A549 treated with RU486 at 1 μM for 4 hours (cell line): ENCODE measurements at places on chromosomes 12 and 14. TPM values are rescaled to one million over a fixed set of nuclear protein-coding genes. Genes with fewer than 3 reads are reported as not detected.

BCL2L2 gene
- 18.6 to 22.7 TPM (median 21.0 TPM) in 5 replicates for total RNA-seq

PRH2 gene
- not detected in 5 replicates for total RNA-seq

FSCB gene
- total RNA-seq = not detected in 5 replicates

KIF26A gene
- 1.7 to 4.1 TPM (median 2.8 TPM) in 5 replicates for total RNA-seq

RDH16 gene
- 0.07 to 0.10 TPM (median 0.09 TPM) in 5 replicates for total RNA-seq

HAL gene
- 0.21 to 0.51 TPM (median 0.27 TPM) in 4 of 5 replicates, not detected in the other for total RNA-seq

MRPL42 gene
- total RNA-seq = 43.3 to 63.7 TPM (median 54.0 TPM) in 5 replicates

HPD gene
- total RNA-seq = 1.1 to 2.0 TPM (median 1.6 TPM) in 5 replicates

KERA gene
- total RNA-seq = not detected in 5 replicates

B4GALNT3 gene
- total RNA-seq = 0.43 to 1.0 TPM (median 0.64 TPM) in 5 replicates

EGLN3 gene
- total RNA-seq = 4.1 to 6.0 TPM (median 4.5 TPM) in 5 replicates

PRIM1 gene
- total RNA-seq = 21.8 to 29.8 TPM (median 28.1 TPM) in 5 replicates

DCN gene
- not detected in 5 replicates for total RNA-seq

RBP5 gene
- not detected in 5 replicates for total RNA-seq

CLEC4D gene
- total RNA-seq = not detected in 5 replicates

KRT81 gene
- 2,796 to 3,933 TPM (median 3,447 TPM) in 5 replicates for total RNA-seq

LRP1 gene
- total RNA-seq = 16.3 to 22.4 TPM (median 19.3 TPM) in 5 replicates

MLH3 gene
- total RNA-seq = 16.8 to 19.2 TPM (median 17.5 TPM) in 5 replicates

CNIH1 gene
- 197 to 358 TPM (median 249 TPM) in 5 replicates for total RNA-seq

PHETA1 gene
- total RNA-seq = 5.4 to 9.9 TPM (median 8.4 TPM) in 5 replicates

TAS2R19 gene
- total RNA-seq = 0.16 TPM in 1 of 5 replicates, not detected in the others

RTL1 gene
- 0.26 to 0.34 TPM (median 0.27 TPM) in 5 replicates for total RNA-seq

ADAMTS20 gene
- not detected in 5 replicates for total RNA-seq

UNC79 gene
- 0.02 to 0.03 TPM in 2 of 5 replicates, not detected in the others for total RNA-seq

TARBP2 gene
- total RNA-seq = 45.4 to 59.2 TPM (median 53.8 TPM) in 5 replicates

WSCD2 gene
- total RNA-seq = not detected in 5 replicates

REP15 gene
- total RNA-seq = 0.12 to 0.65 TPM (median 0.40 TPM) in 4 of 5 replicates, not detected in the other

EIF2B2 gene
- 74.4 to 95.7 TPM (median 76.6 TPM) in 5 replicates for total RNA-seq

OAS2 gene
- 0.15 to 0.77 TPM (median 0.16 TPM) in 5 replicates for total RNA-seq

TMEM229B gene
- total RNA-seq = 0.22 to 0.34 TPM (median 0.28 TPM) in 5 replicates

CLEC6A gene
- total RNA-seq = not detected in 5 replicates

CD4 gene
- not detected in 5 replicates for total RNA-seq

TMEM63C gene
- total RNA-seq = 0.45 to 1.0 TPM (median 0.76 TPM) in 5 replicates

VSX2 gene
- 0.02 TPM in 1 of 5 replicates, not detected in the others for total RNA-seq

MAX gene
- 54.8 to 71.6 TPM (median 62.3 TPM) in 5 replicates for total RNA-seq

MANSC1 gene
- 3.2 to 4.6 TPM (median 3.7 TPM) in 5 replicates for total RNA-seq

IL22 gene
- total RNA-seq = not detected in 5 replicates

ACSM4 gene
- not detected in 5 replicates for total RNA-seq

OVCH1 gene
- total RNA-seq = not detected in 5 replicates

DPY19L2 gene
- 1.1 to 2.6 TPM (median 1.8 TPM) in 5 replicates for total RNA-seq

KLRC4 gene
- total RNA-seq = not detected in 5 replicates

KCNJ8 gene
- 0.30 to 0.51 TPM (median 0.44 TPM) in 5 replicates for total RNA-seq

ADAM21 gene
- total RNA-seq = 0.07 TPM in 1 of 5 replicates, not detected in the others

MYF6 gene
- not detected in 5 replicates for total RNA-seq

KRT6C gene
- not detected in 5 replicates for total RNA-seq

ZBTB25 gene
- total RNA-seq = 3.4 to 6.5 TPM (median 5.3 TPM) in 5 replicates

PRICKLE1 gene
- 0.73 to 0.97 TPM (median 0.81 TPM) in 5 replicates for total RNA-seq
